ENCODE measurements at places on chromosomes 11 and 22.

DNA sequence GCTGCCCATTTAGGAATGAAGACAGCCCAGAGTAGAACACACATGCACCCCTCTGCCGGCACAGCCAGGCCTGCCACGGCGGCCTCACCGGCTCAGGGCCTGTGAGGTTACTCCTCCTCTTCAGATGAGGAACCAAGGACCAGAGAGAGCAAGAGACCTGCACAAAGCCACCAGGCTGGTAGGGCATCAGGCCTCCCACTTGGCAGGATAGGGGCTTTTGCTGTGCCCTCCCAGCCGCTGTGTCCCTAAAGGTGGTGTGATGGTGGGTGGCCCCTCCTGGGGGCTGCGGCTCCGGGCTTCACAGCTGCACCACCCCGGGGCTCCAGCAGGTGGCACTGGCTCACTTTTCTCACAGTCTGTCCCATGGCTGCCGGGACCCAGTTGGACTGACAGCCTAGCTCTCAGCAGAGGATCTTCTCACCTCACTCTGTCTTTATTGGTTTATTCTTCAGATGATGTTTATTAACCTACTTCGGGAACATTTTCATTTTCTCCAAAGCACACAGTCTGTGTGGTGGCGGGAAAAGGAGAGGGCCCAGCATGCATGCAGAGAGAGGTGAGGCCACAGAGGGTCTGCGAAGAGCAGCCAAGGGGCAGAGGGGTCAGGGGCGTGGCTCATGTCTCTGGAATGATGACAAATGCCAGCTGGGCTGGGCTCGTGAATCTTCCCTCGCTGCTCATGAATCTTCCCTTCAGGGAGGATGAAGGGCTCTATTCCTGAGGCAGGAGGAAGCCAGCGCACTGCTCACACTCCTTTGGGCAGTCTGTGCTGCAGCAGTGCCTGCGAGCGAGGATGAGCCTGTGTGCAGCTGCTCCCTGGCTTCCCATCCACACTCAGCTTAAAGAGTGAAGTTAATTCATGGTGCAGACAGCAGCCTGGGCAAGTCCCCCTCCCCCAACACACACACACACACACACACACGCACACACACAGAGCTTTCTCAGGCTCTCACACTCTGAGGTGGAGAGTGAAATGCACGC lies 101.1 kb upstream of the PITPNB start:
- peak; percentile 75 for DNase-seq

DNA sequence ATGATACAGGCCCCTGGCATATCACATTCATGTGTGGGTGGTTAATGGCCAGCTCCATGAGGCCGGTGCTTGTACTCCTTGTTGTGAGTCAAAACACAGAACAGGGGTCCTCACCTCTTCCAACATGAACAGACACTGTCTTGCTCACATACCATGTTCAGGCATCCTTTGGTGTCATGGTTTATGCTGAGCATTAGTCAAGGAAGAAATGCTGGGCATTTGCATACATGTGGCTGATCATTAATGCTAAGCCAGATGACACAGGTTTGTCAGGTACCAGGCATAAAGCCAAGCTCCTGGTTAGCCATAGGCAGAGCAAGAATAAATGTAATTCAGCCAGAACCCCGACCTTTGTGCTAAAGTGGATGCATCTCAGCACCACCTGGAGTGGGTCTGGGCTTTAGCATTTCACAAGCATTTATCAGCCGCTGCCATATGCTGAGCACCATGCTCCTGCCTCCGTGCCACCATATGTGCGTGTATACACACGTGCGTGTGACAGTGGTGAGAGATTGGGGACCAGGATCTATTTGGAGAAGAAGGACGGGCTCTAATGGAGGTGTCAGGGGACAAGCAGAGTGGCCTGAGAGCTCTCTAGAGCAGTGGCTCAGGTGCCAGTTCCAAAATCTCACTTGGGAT lies 55.0 kb downstream of the MICAL2 start:
- no peak for DNase-seq

DNA sequence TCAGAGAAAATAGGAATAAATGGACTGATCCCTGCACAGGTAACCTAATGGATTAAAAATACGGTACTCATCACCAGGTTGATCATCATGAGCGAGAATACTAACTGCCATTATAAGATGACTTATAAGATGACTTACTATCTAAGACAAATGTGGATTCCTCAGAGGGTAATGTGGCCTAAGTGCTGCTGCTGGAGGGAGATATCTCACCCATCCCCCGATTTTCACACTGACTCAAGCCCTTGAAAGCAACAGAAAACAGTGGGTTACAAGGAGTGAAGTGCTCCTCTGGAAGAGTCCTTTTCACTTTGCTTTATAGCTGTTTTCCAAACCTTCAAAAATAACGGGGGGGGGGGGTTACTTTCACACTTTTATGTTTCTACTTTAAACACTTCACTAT lies 920 bp downstream of the TMEM218 start:
- DNase-seq = no peak

GRCh38 chr11:36311926-36312595 lies 16.0 kb downstream of the PRR5L start:
- DNase-seq = no peak

DNA sequence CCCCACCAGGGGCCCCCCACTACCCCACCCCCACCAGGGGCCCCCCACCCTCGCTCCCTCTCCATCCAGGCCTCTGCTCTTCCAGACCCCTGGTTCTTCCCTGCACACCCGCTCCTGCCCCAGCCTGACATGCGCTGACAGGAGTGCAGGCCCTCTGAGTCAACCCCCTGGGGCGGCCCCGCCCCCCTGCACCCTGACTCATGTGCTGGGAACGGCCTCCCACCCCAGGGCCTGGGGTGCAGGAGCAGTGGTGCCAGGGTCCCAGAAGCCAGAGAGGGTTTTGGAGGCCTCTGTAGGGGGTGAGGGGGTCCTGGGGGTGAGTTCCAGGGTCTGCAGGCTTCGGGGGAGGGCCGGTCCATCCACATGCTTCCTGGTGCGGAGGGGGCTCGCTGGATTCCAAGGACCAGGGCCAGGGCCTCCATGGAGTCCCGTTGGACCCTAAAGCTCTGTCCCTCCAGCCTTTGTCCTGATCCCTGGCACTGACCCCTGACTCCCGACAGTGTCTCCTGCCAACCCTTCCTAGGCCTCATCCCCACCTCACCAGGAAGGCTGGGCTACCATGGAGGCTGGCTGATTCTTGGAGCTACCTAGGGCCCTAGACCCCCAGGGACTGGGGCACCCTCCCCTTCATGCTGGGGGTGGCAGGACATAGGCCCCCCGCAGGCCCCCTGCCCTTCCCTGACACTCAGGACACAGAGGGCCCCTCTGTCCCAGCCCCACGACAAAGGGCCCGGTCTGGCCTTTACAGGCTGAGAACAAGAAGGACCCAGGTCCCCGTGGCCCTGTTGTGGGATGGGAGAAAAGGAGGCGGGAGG lies 583 bp upstream of the PKP3 start:
- DNase-seq = peak; percentile 36

- DNase-seq = no peak
Measured at GRCh38 chr11:108959105-108959761, 294.4 kb downstream of the DDX10 start.

DNA sequence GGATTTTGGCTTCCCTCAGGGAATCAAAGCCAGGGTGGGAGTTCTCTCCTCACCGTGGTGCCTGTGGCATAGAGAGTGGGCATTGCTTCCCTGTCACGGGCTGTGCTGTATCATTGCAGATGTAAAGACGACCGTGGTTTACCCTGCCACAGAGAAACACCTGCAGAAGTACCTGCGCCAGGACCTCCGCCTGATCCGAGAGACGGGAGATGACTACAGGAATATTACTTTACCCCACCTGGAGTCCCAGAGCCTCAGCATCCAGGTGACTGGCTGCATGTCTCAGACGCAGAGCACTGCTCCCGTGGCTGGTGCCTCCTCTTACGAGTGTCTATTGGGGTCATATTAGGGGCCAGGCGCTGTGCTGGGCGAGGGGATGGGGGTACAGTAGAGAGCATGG lies 24.2 kb upstream of the ST3GAL4 start:
- no peak for DNase-seq

- DNase-seq = no peak
Measured at GRCh38 chr11:77299528-77299993, 1.9 kb downstream of the GDPD4 start.
